ENCODE measurements at places on chromosomes 1 and 21. TPM values are rescaled to one million over a fixed set of nuclear protein-coding genes. Genes with fewer than 3 reads are reported as not detected.

TSPAN2 gene
- total RNA-seq = 6.0 TPM

DNA sequence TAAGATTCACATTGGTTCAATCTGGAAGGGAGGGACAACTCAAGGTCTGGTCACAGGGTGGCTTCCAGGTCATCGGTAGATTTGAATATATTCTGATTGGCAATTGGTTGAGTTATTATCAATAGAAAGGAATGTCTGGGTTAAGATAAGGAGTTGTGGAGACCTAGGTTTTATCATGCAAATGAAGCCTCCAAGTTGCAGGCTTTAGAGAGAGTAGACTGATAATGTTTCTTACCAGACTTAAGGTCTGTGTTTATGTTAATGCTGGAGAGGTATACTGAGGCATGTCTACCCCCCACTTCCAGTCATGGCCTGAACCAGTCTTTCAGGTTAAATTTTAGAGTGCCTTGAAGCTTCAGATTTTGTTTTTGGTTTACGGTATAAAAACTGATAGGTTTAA, 29.7 kb downstream of the USP25 start:
- no peak for DNase-seq
- peaks cover 35% of the 10 kb centered on the region for H3K36me3 ChIP-seq
- no peak overlapping the region for H3K27ac ChIP-seq
- H3K4me3 ChIP-seq = no peak overlapping the region

- H3K4me3 ChIP-seq = no peak overlapping the region
These were observed 79.8 kb downstream of the WDR4 start for GRCh38 chr21:42799516-42799915.

GRCh38 chr1:35426097-35426586, 131.1 kb downstream of the KIAA0319L start:
- peak overlapping the region; percentile 5 for H3K27ac ChIP-seq
- H3K27me3 ChIP-seq = no peaks in the 10 kb centered on the region
- peaks cover 22% of the 10 kb centered on the region for H3K36me3 ChIP-seq
- DNase-seq = no peak
- H3K4me1 ChIP-seq = peaks cover 7% of the 10 kb centered on the region

GRCh38 chr1:170460414-170461155, 71.4 kb upstream of the GORAB start:
- H3K4me3 ChIP-seq = peak overlapping the region; percentile 79
- peaks cover 46% of the 10 kb centered on the region for H3K4me1 ChIP-seq
- peak overlapping the region; percentile 99 for H3K27ac ChIP-seq
- H3K27me3 ChIP-seq = no peaks in the 10 kb centered on the region

- H3K36me3 ChIP-seq = peaks cover 24% of the 10 kb centered on the region
- H3K27me3 ChIP-seq = no peaks in the 10 kb centered on the region
- H3K27ac ChIP-seq = no peak overlapping the region
- no peak overlapping the region for H3K4me3 ChIP-seq
- no peak for DNase-seq
These were observed 18.5 kb downstream of the CSTB start for GRCh38 chr21:43757601-43758000.

DNA sequence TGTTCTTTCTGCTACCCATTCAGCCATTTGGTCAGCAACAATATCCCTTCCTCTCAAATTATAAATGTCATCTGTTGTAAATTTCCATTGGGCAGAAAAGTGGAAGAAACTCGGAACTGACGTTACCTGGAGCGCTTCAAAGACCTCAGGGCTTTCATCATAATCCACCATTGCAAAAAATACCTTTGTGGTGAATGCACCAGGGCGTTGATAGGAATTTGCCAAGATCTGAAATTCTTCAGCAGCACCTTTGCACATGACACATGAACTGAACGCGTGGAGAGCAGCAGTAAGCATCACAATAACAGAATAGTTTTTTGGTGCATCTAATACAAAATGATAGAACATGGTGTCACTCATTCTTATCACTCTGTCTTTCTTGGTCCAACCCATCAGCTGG, 3.1 kb upstream of the TEKT2 start:
- H3K4me1 ChIP-seq = peaks cover 12% of the 10 kb centered on the region
- no peak overlapping the region for H3K27ac ChIP-seq
- DNase-seq = no peak
- H3K4me3 ChIP-seq = no peak overlapping the region

DNA sequence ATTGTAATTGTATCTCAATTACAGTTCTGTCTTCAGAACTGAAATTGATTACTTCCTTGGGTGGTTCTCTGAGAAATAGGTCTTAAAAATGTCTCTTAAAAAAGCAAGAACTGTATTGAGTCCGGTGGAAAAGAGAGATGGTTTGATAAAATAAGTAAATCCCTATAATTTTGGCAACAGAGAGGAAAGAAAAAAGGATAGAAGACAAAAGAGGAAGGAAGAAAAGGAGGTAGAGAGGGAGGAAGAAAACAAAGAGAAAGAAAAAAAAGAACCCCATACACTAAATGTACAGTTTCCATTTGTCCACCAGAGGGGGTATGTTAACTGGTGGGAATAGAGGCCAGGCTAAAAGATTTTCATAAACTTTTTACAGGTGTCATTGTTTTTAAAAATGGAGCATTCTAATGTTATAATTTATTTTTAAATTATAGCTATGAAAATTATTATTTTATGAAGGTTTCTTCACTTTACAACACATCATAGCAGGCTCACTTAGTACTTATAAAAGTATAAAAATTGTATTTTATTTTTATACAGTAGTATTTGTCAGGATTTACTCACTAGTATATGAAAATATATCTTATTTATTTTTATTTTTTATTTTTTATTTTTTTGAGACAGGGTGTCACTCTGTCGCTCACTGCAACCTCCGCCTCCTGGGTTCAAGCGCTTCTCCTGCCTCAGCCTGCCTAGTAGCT, 2.1 kb upstream of the UBE2T start:
- H3K4me3 ChIP-seq = peak overlapping the region; percentile 74
- peak; percentile 54 for DNase-seq
- H3K36me3 ChIP-seq = no peaks in the 10 kb centered on the region
- peaks cover 4% of the 10 kb centered on the region for H3K27me3 ChIP-seq
- H3K27ac ChIP-seq = peak overlapping the region; percentile 37
- peaks cover 34% of the 10 kb centered on the region for H3K4me1 ChIP-seq

- peaks cover 15% of the 10 kb centered on the region for H3K36me3 ChIP-seq
- no peak for DNase-seq
- H3K4me1 ChIP-seq = peaks cover 34% of the 10 kb centered on the region
These were observed 80.3 kb downstream of the RUNX3 start for GRCh38 chr1:24849672-24850295.

GRCh38 chr1:193519922-193520321, 333.5 kb upstream of the B3GALT2 start:
- no peaks in the 10 kb centered on the region for H3K4me1 ChIP-seq
- DNase-seq = no peak
- no peaks in the 10 kb centered on the region for H3K36me3 ChIP-seq
- H3K27ac ChIP-seq = no peak overlapping the region
- H3K27me3 ChIP-seq = no peaks in the 10 kb centered on the region
